ENCODE measurements at places on chromosomes 3 and 15. TPM values are rescaled to one million over a fixed set of nuclear protein-coding genes. Genes with fewer than 3 reads are reported as not detected.

DNA sequence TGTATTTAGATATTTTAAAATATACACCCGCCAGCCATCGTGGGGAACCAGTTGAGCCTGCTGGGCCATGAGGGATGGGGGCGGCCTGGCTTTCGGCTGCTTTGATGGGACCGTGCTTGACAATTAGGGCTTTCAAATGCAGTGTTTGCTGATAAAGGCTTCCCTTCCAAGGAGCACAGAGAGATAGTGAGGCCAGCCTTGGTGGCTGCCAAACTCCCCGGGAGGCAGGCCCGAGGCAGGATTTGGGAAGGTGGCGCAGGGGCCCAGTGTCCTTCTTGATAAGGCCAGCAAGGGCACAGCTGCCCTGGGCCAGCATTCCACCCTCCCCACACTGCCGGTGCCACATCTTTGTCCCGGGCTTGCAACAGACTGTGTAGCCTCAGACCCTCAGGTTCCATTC lies 75.6 kb downstream of the LINGO1 start:
- H3K4me1 ChIP-seq = no peaks in the 10 kb centered on the region
- H3K27me3 ChIP-seq = no peaks in the 10 kb centered on the region
- H3K36me3 ChIP-seq = no peaks in the 10 kb centered on the region
- no peak overlapping the region for H3K27ac ChIP-seq
- no peak for DNase-seq

- H3K27me3 ChIP-seq = no peaks in the 10 kb centered on the region
- no peaks in the 10 kb centered on the region for H3K36me3 ChIP-seq
- H3K4me1 ChIP-seq = no peaks in the 10 kb centered on the region
Observed at GRCh38 chr3:33711100-33711499, 7.0 kb downstream of the CLASP2 start.

- no peaks in the 10 kb centered on the region for H3K36me3 ChIP-seq
- H3K27ac ChIP-seq = no peak overlapping the region
- H3K27me3 ChIP-seq = no peaks in the 10 kb centered on the region
- H3K4me3 ChIP-seq = no peak overlapping the region
Observed at GRCh38 chr3:191345334-191345733, 15.0 kb upstream of the UTS2B start.

DNA sequence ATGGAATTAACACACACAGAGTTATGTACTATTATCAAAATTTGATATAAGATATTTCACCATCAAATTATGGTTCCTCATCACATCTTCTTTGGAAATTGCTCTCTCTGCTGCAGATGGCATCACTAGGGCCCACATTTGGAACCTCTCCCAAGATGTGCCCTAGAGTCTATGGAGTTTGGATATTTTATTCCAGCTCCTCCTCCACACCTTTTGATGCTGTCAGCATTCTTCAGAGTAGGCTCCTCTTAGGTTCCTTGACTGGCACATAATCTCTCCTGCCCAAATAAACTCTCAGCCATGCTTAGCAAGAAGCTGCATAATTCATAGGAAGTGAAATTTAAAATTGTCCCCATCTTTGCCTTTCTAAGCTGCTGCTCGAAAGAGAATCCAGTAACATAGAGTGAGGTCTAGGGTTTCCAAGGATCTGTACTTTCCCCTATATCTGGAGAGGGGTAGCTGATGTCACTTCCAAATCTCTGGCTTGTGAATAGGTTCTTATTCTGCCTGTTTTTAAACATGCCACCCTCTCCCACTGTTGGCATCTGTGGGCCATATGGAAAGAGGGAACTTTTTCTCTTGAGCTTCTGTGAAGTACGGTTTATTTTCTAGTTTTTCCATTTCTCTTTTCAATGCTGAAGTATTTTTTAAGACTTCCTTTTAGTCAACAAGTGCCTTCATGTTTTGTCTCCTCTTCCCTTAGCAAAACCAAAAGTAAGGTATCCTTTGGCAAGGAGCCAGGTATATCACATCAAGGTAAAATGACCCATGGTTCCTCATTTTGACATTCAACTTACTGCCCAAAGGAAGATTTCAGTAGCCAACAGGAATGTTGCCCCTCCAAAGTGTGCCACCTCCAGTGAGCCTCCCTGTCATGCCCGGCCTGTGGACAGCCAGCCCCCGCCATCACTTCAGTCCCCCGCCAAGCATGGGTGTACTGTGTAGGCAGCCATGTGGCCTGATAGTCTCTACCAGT lies 75.3 kb upstream of the C2CD4B start:
- H3K4me1 ChIP-seq = no peaks in the 10 kb centered on the region
- no peaks in the 10 kb centered on the region for H3K27me3 ChIP-seq
- H3K27ac ChIP-seq = no peak overlapping the region

SMCO1 gene
- total RNA-seq = not detected

LRTM1 gene
- total RNA-seq = not detected

- peaks cover 11% of the 10 kb centered on the region for H3K36me3 ChIP-seq
- H3K27me3 ChIP-seq = no peaks in the 10 kb centered on the region
- DNase-seq = no peak
- no peak overlapping the region for H3K4me3 ChIP-seq
- H3K27ac ChIP-seq = peak overlapping the region; percentile 59
- H3K4me1 ChIP-seq = no peaks in the 10 kb centered on the region
Observed at GRCh38 chr3:129560269-129560787, 17.4 kb downstream of the H1-8 start.

DNA sequence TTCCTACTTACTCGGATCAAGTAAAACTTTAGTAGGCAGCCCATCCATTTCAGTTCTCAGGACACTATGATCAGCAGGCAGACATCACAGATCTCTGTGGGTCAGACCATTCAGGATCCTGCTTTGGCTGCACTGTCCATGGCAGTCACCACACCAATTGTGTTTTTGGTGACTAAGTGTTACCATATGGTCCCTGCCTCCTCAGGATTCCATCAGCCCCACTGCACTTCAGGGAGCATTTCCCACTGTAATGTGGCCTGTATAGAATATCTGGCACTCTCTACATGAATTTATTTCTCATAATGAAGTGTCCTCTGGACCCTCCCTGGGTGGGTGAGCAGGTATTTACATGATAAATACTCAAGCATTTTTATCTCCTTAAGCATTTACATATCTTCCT lies 41.3 kb downstream of the ZNF445 start:
- H3K36me3 ChIP-seq = no peaks in the 10 kb centered on the region
- H3K27me3 ChIP-seq = no peaks in the 10 kb centered on the region
- peaks cover 20% of the 10 kb centered on the region for H3K4me1 ChIP-seq
- DNase-seq = no peak

MYO5C gene
- total RNA-seq = 60.2 TPM

DNA sequence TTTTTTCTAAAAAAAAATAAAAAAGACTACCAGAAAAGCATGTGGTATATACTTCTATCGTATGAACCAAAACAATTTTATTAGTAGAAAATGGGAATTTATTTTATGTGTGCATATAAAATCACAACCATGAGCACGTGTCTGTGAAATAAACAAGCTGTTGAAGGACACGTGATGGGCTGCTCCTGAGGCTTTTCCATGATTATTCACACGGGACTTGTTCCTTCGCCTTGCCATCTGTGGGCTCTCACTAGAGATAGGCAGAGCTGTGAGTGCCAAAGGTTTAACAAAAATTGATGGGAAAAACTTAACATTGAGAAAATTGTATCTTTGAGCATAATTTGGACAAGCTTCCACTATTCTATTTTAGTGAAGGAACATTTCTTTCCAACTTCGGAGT lies 12.4 kb upstream of the ETV5 start:
- DNase-seq = no peak
- H3K27me3 ChIP-seq = no peaks in the 10 kb centered on the region
- H3K4me3 ChIP-seq = no peak overlapping the region
- no peaks in the 10 kb centered on the region for H3K4me1 ChIP-seq
- no peaks in the 10 kb centered on the region for H3K36me3 ChIP-seq

DNA sequence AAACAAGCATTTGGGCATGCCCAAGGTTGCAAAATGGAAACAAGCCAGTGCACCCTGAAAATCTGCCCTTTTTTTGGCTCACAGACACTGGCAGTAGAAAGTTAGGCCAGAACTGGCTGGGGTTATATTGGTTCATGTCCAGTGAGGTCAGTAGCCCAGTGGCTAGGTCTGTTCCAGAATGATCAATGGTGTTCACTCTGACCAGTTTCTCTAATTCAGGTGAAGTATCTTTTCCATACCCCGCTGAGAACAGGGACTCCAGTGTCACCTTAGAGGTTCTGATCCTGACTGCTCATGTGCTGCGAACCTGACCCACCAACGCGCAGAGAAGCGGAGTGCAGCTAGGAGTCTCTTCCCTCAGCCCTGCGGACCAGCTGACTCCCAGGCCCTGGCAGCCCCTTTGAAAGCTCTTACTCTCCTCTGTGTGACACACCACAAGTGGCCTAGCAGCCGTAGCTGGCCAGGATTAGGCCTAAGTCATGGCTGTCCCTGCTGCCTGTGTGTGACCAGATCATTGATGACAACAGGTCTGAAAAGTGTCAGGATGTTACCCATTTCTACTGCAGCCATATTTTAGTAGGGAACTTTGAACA lies 123.5 kb downstream of the GHSR start:
- H3K27me3 ChIP-seq = no peaks in the 10 kb centered on the region
- no peak for DNase-seq
- no peak overlapping the region for H3K27ac ChIP-seq
- H3K36me3 ChIP-seq = no peaks in the 10 kb centered on the region
- H3K4me1 ChIP-seq = no peaks in the 10 kb centered on the region

- H3K27ac ChIP-seq = no peak overlapping the region
- H3K4me3 ChIP-seq = no peak overlapping the region
- no peaks in the 10 kb centered on the region for H3K27me3 ChIP-seq
- no peak for DNase-seq
- H3K36me3 ChIP-seq = no peaks in the 10 kb centered on the region
Observed at GRCh38 chr15:62933386-62933785, 109.2 kb upstream of the TPM1 start.

DNA sequence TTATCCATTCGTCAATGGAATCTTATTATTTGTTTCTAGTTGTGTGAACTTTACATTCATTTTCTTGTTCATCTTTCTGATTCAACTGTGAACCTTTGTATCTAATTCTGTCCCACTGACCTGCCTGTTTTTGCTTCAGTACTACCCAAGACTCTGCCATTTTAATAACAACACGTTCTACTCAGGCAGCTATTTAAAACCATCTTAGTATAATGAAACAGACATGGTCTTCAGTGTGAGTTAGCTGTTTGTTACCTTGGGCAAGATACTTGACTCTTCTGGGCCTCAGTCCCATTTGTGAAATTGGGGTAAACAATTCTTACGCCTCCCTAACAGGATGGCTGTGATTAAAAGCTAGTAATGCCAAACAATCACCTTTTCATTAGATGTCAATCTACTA lies 1.6 kb downstream of the BTBD1 start:
- no peaks in the 10 kb centered on the region for H3K36me3 ChIP-seq
- peak overlapping the region; percentile 97 for H3K27ac ChIP-seq
- no peaks in the 10 kb centered on the region for H3K27me3 ChIP-seq
- no peak for DNase-seq
- H3K4me1 ChIP-seq = no peaks in the 10 kb centered on the region

ISLR gene
- total RNA-seq = 16.0 TPM

DNA sequence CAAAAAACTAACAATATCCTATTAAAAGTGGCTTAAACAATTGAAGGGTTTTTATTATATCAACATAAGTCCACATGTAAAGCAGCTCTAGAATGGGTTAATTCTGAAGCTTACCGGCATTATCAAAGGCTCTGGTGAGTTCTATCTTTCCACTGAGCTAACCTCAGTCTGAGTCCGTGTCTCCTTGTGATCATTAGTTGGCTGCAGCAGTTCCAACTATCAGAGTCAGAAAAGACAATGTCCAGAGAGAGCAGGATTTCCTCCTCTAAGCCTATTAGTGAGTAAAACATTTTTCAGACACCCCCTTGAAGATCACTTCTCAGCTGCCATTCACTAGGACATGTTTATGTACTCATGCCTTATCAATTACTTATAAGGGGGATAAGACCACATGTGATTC lies 49.9 kb downstream of the DHX36 start:
- no peak for DNase-seq
- H3K36me3 ChIP-seq = peaks cover 62% of the 10 kb centered on the region
- no peaks in the 10 kb centered on the region for H3K4me1 ChIP-seq
- no peaks in the 10 kb centered on the region for H3K27me3 ChIP-seq
- H3K27ac ChIP-seq = no peak overlapping the region

PLA2G4D gene
- not detected for total RNA-seq

ELL3 gene
- 76.1 TPM for total RNA-seq

ANKRD34C gene
- not detected for total RNA-seq

DNA sequence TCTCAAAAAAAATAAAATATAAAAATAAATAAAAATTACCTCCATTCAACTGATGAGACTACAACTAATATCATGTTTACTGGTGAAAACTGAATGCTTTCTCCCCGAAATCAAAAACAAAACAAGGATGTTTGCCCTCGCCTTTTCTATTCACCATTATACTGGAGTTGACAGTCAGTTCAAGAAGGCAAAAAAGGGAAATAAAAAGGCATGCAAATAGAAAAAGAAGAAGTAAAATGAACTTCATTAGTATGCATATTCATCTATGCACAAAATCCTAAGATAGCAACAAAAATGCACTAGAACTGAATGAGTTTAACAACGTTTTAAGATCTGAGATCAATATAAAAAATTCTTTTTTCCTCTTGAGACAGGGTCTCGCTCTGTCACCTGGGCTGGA lies 72.7 kb upstream of the FAM174B start:
- H3K4me3 ChIP-seq = no peak overlapping the region
- no peaks in the 10 kb centered on the region for H3K36me3 ChIP-seq
- no peaks in the 10 kb centered on the region for H3K27me3 ChIP-seq
- H3K4me1 ChIP-seq = no peaks in the 10 kb centered on the region
- H3K27ac ChIP-seq = no peak overlapping the region

CCDC54 gene
- total RNA-seq = not detected

GRCh38 chr3:18237251-18238005 lies 187.7 kb downstream of the SATB1 start:
- no peak overlapping the region for H3K4me3 ChIP-seq
- H3K27ac ChIP-seq = no peak overlapping the region
- no peak for DNase-seq

CEMIP gene
- not detected for total RNA-seq

CPLX3 gene
- total RNA-seq = not detected

CCR9 gene
- total RNA-seq = 7.4 TPM

DNA sequence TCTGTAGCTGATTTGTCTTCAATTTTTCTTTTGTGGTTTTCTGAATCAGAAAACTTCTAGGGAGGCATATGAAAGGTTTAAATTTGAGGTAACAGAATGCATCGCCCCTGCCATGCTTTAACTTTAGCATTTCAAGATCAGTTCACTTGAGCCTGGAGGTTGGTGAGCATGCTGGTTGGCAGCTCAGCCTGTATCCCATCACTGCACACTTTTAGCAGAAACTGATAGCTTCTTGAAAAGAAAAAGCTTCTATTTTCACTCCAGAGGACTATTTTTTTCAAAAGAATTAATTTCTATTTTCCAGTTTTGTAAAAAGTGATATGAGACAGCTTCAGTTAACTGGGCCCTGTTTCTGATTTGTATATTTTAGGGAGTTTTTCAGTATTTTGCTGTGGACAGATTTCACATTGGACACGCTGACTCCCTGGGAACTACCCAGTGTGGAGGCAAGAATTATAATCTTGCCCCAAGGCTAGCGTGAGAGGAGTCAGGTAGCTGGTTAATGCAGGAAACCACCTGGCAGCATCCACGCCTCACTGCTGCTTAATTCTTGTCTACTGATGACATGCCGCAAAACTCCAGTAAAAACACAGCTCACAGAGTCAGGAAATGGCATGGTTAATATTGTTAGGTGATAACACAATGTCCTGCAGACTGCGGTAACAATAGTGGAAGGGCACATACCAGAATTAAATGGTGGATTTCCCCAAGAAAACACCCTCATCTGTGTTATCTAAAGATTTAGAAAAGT lies 71.4 kb downstream of the DUT start:
- H3K4me3 ChIP-seq = no peak overlapping the region
- DNase-seq = no peak
- no peaks in the 10 kb centered on the region for H3K27me3 ChIP-seq
- no peaks in the 10 kb centered on the region for H3K4me1 ChIP-seq
